ENCODE measurements at places on chromosomes 13 and 19.
A peak's percentile ranks its signal among the peaks of the same experiment; 100 is the strongest.

DNA sequence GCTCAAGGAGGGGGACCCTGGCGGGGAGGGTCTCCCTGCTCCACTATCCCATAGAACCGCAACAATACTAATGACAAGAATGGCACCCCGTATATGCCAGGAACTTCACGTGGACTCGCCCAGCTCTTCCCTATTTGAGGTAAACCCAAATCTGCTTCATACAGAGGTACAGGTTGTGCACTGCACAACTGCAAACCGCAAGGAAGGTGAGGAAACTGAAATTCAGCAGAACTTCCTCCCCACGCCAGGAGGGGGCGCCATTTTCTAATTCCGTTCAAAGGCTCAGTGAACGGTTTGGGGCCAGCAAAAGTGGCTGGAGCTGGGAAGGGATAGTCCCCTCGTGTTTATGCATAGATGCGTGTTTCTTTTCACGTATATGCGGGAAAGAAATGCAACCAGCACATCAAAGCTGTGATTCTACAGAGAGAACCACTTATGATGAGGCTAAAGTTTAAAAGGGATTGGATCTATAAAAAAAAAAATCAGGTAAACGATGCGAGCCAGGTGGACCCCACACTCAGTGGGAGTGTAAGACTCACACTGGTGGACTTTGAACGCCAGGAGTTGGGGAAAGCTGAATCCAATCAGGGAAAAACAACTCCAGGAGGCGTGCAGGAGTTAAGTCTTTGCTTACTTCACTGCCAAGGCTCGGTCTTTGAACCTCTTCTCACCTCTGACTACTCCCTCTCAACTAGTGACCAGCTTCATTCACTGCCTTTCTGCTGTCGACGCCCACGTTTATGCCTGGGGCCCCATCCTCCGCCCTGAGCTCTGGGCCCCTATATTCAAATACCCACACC lies 20.3 kb downstream of the C19orf81 start:
- DNase-seq, result no peak

GRCh38 chr19:5076440-5077208 lies 107.7 kb downstream of the KDM4B start:
- DNase-seq, result no peak

DNA sequence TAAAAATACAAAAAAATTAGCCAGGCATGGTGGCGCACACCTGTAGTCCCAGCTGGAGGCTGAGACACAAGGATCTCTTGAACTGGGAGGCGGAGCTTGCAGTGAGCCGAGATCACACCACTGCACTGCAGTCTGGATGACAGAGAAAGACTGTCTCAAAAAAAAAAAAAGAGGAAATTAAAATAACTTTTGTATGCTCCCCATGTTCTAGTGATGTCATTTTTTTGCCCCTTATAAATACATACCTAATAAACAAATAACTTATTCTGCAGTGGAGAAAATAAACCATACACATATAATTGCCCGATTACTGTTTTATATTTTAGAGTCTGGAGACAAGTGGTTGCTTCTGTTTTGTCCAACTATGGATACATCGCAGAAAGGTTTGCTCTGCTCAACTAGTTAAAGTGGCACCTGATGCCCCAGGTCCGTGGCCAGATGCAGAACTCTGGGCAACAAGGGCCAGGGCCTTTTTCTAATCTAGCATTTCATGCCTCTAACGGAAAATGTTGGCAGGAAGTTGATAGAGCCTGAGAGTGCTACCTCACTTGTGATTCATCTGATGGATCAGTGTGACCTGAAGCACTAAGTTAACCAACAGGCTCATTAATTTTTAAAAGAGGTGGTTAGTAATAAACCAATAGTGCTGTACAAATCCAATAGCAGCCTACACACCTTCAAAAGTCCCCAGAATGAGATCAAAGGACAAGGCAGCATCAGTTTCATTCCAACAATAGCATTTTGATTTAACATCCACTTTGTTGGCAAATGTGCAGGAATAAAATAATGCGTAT lies 18.8 kb downstream of the UBE2L5 start:
- no peak for DNase-seq

DNA sequence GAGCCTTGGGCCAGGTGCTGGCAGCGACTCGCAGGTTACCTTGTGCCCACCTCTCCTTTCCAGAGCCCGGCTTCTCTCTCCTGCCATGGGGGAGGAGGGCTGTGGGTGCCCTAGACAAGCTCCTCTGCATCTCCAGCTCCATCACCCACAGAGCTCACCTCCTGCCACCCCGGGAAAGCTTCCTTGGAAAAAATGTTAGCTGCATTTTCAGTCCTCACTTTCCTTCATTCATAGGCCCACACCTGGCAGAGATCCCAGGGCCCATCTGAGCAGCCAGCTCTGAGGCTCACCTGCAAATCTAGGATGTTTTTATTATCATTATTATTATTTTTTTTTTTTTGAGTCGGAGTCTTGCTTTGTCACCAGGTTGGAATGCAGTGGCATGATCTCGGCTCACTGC lies 36.8 kb downstream of the ZFR2 start:
- DNase-seq, result no peak

DNA sequence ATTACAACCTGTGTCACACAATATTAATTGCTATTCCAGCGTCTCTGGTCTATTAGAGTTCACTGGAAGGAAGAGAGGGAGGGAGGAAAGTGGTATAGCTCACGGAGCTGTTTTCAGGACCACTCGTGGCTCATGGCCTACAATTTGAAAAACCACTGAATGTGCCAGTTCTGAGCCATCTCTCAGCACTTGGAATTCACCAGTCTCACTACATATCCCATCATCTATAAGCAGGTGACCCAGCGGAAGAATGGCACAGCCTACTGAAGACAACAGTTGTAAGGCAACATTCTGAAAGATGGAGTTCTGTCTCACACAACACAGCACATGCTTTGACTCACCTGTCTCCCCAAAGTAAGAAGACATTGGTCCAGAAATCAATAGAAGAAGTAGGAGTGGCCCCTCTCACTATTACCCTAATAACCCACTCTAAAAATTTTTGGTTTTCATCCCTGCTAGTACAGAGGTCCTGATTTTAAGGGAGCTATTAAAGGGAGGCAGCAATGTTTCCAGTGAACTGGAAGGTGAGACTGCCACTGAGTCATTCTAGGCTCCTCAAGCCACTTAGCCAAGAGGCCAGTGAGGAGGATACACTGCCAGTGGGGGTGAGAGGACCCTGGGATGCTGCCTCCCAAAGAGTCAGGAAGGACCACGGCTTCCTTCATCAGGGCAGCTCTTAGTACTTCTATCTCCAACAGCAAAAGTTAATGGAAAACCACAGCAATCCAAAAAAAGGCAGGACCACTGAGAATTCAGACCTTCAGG lies 50.0 kb upstream of the DOCK9 start:
- DNase-seq, result no peak

- DNase-seq, result peak; percentile 52
Measured at GRCh38 chr13:29817604-29818378, 32.6 kb downstream of the UBL3 start.

GRCh38 chr19:29596885-29597525 lies 9.1 kb upstream of the POP4 start:
- no peak for DNase-seq

Data from GM12864 (cell line).